ENCODE measurements at places on chromosomes 6 and 20.

DNA sequence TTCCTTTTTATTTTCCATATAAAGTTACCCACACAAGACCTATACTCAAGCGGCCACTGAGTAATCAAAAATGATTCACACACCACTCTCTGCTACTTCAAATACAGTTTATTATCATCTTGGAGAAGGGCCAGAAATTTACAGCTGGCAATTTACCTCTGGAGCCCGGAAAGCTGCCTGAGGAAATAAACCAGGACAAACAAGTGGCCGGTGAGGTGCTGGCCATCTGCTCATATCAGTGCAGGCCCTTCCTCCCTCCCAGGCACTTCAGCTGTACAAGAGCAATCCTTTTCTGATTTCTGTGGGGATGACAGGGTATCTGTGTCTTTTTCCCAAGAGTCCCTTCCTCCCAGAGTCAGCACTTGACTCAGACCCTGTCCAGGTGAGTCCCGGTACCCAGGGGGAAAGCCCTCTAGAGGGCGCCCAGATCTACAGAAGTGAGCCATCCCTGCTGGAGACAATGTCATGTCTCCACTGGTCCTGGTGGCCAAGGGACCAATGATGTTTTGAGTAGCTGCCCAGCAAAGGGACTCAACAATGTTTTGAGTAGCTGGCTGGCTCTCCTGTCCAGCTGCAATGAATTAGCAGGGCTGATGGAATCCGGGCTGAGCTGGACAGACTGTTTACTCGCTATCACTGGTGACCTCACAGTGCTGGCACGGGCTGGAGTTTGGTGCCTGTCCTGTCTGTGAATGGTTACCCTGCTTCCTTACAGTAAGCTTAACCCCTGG, 23.6 kb downstream of the LRP11 start:
- peak; percentile 77 for DNase-seq

DNA sequence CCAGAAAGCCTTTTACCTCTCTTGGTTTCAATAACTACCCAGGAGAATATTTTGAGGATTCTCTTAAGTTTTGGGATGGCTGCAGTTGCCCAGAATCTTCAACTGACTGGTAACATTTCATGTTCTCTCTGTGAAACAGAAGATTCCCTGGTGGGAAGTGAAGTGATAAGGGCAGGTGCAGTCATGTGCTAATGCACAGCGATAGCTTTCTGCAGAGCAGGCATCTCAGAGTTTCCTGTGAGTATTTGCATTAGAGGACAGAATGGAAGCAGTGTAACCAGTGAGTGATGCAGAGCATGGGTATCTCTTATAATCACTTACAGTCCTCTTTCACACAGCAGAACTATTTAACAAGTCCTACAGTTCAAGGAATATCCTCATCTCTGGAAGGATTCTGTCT, 76.1 kb downstream of the HCRTR2 start:
- no peak for DNase-seq

DNA sequence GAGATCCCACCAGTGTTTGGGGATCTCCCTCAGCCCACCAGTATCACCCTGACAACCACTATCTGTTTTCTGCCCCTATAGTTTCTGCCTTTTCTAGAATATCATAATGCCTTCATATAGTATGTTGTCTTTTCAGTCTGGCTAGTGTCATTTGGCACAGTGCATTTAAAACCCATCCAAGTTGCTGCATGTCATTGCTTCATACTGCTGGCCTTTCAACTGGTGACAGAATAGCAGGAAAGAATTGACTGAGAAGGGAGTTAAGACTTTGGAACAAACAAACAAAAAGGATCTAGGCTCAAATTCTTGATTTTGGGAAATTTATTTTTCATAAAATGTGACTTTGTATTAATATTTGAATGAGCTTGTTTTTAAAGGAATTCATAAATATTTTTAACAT, 4.5 kb downstream of the LMBRD1 start:
- no peak for DNase-seq

DNA sequence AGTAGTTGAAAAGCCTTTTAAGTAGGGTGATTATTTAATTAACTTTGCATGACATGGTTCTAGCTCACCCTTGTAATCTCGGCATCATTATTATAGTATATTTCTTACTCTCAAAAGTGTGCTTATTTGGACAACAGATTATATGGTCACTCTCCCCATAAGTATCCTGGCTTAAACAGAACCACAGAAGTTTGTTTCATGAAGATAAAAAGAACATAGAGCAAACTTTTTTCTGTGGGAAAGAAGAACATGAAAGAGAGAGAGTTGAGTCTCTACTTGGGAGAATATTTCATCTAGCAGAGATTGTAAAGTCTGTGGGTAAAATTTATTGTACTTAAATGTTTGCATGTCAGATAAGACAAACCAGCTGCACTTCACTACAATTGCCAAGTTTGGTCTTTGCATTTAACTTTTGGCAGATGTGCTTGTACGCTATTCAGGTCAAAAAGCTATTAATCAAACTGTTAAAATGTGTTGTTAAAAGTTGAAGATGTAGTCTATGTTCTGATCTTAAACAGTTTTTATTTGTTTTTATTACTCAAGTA, 33.4 kb upstream of the PRIM2 start:
- no peak for DNase-seq

DNA sequence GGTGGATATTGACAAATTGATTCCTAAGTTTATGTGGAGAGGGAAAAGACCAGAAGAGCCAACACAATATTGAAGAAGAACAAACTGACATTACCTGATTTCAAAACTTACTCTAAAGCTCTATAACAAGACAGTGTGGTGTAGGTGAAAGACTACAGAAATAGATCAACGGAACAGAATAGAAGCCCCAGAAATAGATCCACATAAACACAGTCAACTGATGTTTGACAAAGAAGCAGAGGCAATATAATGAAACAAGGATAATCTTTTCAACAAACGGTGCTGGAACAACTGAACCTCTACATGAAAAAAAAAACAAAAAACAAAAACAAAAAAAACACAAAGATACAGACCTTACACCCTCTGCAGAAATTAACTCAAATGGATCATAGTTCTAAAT, 50.2 kb downstream of the MAP3K5 start:
- DNase-seq = no peak

DNA sequence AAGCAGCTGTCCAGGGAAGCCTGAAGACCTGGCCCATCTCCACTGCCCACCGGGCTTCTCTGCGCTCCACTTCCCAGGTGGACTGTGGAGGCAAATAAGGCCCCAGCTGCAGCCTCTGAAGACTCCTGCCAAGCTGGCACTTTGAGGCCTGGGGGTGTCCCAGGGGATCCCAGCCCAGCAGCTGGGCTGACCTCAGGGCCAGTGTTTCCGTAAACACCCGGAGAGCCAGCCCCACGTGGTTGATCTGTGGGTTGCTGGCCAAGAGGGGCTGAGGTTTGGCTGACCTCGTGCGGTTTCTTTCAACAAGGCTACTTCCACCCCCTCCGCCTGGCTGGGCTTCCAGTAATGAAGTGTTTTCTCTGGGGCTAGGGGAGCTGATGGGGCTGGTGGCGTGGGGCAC, 12.4 kb upstream of the CCN5 start:
- DNase-seq = no peak

- no peak for DNase-seq
Observed at GRCh38 chr6:91442342-91442741, 855.5 kb upstream of the MAP3K7 start.

- DNase-seq = peak; percentile 20
Observed at GRCh38 chr20:33318096-33318429, 35.0 kb downstream of the BPIFB1 start.

DNA sequence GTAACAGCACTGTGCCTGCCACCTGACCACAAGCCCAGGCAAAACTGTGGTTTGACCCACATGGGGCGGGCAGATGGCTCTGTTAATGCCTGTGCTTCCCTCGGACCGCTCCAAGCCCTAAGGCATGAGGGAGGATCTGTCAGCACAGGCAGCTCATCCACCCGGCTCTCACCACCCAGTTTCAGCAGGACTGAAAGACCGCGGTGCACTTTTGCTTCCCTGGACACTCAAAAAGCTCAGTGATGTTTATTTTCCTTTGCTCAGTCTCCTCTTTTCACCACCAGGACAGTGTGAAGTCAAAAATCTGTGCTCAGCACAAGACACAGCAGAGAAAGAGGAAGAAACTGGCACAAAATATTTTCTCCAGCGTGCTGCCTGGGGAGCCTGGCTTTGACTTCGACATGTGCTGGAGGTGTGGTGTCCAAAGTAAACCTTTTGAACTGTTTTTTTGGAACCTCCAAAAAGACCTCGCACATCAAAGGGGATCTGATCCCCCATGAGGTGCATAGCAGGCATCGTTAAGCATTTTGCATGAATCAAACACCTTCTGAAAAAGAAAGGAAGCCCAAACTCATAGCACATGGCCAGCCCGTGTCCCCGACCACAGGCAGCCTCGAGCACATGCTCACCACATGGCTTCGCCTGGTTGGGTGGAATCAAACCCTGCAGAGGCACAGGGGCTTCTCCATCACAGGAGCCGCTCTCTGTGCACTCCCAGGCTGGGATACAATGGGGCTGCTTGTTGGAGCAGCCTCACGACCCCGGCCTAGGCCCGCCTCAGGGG, 441.7 kb upstream of the JARID2 start:
- peak; percentile 87 for DNase-seq

- DNase-seq = no peak
Observed at GRCh38 chr6:125784365-125784764, 6.4 kb upstream of the NCOA7 start.

- DNase-seq = no peak
Observed at GRCh38 chr6:89963391-89963790, 69.1 kb downstream of the GJA10 start.

DNA sequence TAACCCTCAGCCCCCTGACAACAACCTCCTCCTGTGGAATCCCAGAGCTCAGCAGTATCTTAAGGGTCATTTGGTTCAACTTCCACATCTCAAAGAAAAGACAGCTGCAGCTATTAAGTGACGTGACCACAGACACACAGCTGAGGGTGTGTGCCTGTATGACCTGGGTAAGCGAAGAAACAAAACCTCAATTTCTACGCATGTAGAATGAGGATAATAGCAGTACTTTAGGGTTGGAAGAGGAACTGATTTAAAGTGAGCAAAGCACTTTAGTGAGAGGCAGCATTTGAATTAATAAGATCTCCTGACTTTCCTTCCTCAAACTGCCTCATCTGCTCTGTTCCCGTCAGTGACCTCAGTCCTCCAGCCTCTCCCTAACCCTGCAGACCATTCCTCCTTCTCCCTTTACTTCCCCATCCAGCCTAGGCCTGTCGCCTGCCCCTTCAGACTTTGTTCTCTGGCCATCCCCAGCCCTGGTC, 6.8 kb upstream of the ARMC2 start:
- DNase-seq = no peak

DNA sequence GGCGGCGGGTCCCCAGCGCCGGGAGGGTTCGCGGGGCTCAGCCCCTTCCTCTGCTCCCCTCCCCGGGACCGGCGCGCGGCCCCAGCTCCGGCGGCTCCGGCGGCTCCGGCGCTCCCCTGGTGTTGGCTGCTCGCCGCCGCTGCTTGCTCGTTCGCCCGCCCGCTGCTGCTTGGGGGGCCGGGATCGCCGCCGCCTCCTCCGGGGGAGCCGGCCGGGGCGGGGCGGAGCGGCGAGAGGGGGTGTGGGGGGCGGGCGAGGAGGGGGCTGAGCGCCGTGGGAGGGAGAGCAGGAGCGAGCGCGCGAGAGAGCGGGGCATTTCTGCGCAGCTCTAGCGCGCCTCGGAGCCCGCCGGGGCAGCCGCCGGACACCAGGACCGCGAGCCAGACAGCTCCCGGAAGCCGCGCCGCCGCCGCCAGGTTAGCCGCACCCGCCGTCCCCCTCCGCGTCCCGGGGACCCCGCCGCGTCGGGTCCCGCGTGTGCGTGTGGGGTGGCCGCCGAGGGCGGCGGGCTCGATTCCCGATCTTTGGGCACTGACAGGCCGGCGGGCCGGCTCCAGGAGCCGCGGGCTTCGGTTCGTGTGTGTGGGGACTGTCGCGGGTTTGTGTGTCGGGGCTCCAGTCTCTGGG, 62.0 kb upstream of the EPB41L1 start:
- DNase-seq = peak; percentile 14

- no peak for DNase-seq
Observed at GRCh38 chr20:36096435-36096834, 58.1 kb upstream of the EPB41L1 start.

- DNase-seq = no peak
Observed at GRCh38 chr6:7868926-7869325, 41.7 kb downstream of the TXNDC5 start.

- peak; percentile 78 for DNase-seq
Observed at GRCh38 chr6:36593569-36594028, 563 bp upstream of the SRSF3 start.

DNA sequence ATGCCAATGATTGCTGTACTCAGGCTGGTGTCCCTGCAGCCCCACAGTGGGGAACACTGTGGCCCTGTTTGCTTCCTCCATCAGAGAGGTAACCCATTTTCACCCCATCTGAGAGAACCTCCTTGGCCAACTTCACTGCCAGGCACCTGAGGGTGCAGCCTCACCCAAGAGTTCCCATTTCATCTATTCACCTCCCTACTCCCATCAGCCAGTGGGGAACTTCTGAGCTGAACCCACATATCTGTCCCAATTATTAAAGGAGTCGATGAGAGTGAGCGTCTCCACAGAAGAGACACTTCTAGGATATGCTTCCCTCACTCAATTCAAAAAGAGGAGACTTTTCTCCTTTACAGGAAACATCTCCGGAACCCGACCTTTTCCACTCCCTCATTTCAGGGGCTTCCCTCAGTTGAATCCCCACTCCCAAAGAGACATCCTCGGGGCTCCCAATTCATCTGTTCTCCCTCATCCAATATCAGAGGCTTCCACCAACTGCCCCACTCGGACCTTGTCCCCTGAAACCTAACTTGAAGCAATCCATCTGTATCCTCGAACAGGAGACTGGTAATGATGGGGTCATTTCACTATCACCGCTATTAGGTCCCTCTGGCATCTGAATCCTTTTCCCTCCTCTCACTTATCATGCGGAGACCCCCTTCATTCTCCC, 988 bp downstream of the UBE2V1 start:
- no peak for DNase-seq

- no peak for DNase-seq
Observed at GRCh38 chr20:25444556-25444955, 37.1 kb downstream of the GINS1 start.

- DNase-seq = no peak
Observed at GRCh38 chr20:2089447-2089846, 12.2 kb upstream of the STK35 start.

DNA sequence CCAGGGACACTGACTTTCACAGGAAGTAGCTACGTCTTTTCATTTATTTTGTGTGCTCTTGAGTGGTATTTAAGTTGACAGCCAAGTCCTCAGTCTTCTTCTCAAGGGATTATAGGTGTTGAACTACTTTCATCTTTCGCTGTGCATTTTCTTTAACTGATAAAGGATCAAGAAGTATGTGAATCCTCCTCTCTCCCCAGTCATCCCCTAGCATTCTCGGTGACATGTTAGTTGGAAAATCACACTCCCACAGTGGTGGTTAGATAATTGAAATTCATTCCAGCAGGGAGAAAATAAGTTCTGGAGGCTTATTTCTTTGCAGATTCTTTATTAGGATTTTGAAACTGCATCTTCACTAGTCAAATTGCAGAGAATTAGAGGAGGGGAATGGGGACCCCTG, 569.4 kb downstream of the MEI4 start:
- DNase-seq = no peak

DNA sequence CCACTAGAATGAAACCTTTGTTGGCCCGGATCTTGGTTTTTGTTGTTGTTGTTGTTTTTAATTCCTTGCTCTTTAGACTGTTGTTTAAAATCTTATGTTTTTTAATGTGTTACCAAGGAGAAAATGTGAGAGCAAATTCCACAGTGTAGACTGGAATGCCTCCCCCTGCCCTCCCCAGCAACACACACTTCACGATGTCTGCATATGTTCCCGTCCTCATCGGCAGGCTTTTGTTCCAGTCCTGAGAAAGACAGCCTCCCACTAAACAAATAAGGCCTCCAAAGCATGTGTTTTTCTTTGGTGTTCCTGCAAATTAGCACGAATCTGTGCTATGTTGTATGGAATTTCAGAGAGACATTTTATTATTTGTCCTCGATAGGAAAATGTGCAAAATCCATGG, 263.3 kb upstream of the QKI start:
- no peak for DNase-seq

All from WERI-Rb-1 (cell line).